ENCODE measurements at places on chromosomes 2 and 18.

DNA sequence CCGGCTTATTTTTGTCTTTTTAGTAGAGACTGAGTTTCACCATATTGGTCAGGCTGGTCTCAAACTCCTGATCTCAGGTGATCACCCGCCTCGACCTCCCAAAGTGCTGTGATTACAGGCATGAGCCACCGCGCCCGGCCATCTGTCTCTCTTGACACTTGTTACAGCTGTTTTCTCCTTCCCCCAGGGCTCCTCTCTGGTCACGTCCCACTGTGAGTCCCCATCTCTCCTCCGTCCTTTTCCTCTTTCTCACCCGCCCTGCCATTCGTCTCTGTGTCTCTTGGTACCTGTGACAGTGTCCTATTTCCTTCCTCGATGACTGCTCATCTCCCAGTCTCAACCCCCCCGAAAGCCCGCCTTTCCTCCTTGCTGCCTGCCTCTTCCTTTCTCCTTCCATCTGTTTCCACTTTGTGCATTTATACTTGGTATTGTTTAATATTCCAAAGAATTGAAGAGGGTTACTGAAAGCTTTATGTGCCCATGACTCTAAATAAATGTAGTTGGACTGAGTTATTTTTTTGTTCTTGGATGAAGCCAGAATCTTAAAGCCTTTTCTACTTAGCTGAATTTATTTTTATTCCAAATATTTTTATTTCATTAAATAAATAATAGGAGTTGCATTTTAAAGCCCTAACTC lies 241.5 kb downstream of the SH3RF3 start:
- peak; percentile 28 for DNase-seq

GRCh38 chr2:108617617-108618016 lies 83.3 kb downstream of the LIMS1 start:
- DNase-seq: no peak

DNA sequence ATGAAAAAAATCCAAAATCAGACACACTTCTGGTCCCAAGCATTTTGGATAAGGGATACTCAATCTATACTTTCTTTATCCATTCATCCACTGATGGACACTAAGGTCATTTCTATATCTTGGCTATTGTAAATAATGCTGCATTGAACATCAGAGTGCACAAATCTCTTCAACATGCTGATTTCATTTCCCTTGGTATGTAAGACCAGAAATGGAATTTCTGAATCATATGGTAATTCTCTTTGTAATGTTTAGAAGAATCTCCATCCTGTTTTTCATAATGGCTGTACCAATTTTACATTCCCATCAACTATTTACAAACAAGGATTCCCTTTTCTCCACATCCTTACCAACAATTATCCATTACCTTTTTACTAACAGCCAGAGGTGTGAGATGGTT lies 33.7 kb upstream of the MCM6 start:
- DNase-seq: no peak

DNA sequence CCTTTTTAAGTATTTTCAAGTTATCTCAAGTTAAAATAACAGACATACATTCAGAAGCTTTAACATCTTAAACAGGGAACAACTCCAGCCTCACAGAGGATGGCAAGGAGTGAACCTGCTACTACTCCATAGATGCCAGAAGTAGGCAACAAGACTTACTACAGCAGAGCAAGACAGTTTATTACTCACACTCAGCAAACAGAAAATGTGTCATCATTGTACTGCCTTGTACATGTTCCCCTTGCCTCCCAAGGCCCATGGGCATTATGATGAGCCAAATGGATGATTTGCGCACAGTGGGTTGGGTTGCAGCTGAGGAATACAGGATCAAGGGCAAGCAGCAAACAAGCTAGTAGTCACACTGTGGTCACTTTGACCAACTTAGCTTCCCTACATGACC lies 80.6 kb upstream of the VRK2 start:
- DNase-seq: no peak

DNA sequence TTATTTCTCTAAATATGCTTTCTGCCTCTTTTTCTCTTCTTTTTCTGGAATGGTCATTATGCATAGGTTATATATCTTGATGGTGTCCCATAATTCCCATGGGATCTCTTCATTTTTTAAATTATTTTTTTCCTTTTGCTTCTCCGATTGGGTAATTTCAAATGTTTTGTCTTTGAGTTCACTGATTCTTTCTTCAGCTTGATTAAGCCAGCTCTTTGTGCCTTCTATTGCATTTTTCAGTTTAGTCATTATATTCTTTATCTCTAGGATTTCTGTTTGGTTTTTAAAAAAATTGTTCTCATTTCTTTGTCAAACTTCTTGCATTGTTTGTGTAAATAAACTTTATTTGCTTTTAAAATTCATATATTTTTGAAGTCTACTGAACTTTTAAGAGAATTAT lies 251.1 kb downstream of the INSIG2 start:
- no peak for DNase-seq

DNA sequence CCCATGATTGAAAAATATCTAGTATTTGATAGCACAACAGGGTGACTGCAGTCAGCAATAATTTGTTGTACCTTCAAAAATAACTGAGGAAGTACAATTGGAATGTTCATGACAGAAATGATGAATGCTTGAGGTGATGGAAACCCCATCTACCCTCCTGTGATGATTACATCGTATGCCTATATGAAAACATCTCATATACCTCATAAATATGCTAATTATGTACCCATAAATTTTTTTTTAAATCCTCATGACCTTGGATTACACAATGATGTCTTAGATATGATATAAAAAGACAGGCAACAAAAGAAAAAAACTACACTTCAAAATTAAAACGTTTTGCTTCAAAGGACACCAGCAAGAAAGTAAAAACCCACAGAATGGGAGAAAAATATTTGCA lies 1.4 kb upstream of the POLR1B start:
- DNase-seq: no peak

GRCh38 chr2:231258701-231259100 lies 60.3 kb downstream of the ARMC9 start:
- no peak for DNase-seq

DNA sequence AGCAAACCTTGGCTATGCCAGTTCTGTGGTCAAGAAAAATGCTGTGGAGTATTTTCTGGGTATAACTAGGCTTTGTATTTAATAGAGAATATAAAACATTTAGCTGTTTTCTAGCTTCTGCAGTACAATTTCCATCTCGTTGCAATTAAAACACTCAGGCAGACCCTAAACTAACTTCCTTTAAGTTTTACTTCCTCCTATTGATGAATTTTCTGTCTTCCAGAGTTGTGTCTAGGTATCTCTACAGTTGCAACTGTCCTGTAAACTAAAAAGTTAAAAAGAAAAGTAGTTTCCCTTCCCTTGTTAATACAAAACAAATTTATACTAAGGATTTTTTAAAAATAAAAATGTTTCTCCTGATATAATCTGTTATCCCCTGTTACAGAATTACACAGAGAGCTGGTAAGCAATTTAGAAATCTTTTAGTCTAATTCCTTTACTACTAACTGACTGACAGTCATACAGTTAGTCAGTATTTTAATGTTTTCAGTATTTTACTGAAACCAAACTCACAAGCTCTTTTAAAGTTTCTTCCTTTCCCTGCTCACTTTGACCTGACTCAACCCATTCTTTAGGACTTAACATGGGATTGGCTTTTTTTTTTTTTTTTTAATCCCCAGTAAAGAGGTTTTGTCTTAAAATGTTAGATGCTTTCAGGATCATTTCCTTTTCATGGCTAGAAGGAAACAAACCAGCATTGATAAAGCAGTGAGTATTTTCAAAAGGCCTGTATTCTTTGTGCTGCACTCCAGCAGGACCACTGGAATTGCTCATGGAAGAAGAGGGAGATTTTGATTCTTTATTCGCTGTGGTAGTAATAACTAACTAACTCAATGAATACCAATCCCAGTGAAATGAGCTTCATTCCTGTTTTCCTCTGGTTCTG lies 22.9 kb downstream of the ITGAV start:
- no peak for DNase-seq

- DNase-seq: no peak
Observed at GRCh38 chr18:5842653-5843052, 52.7 kb downstream of the TMEM200C start.
